Neural crest cell (in vitro differentiated cells): ENCODE measurements at places on chromosomes 3 and 15.

- no peak for DNase-seq
Observed at GRCh38 chr3:151923901-151924300, 50.5 kb downstream of the SUCNR1 start.

DNA sequence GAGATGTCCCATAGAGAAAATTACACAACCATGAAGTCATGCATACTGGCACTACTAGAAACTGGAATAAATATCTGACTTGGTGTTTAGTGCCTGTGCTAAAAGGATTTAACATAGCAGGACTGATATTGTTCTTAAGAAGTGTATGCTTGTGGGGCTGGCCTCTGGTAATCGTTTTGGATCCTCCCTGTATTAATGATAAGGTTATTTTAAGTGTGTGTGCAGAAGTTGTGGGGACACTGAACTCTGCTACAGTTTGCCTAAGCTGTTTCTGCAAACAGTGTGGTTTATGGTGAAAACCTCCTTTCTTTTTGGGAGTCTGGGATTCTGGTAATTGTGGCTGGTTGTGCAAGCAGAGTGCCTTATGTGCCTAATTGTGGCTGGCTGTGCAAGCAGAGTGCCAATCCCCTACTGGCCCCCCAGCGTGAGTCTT, 120.8 kb downstream of the CLASP2 start:
- DNase-seq: no peak

GRCh38 chr15:55993111-55993803, at the start of gene NEDD4:
NEDD4 (minus strand) TSS chr15:55993612; CDS start chr15:55993555, 57 bp downstream.
- DNase-seq: peak; percentile 79

GRCh38 chr15:66293419-66294156, at the start of gene DIS3L:
DIS3L (plus strand) TSS chr15:66293568; CDS start chr15:66293597, 29 bp downstream.
- DNase-seq: peak; percentile 52

GRCh38 chr15:23645371-23646164, 2.1 kb downstream of the MAGEL2 start:
- peak; percentile 25 for DNase-seq

DNA sequence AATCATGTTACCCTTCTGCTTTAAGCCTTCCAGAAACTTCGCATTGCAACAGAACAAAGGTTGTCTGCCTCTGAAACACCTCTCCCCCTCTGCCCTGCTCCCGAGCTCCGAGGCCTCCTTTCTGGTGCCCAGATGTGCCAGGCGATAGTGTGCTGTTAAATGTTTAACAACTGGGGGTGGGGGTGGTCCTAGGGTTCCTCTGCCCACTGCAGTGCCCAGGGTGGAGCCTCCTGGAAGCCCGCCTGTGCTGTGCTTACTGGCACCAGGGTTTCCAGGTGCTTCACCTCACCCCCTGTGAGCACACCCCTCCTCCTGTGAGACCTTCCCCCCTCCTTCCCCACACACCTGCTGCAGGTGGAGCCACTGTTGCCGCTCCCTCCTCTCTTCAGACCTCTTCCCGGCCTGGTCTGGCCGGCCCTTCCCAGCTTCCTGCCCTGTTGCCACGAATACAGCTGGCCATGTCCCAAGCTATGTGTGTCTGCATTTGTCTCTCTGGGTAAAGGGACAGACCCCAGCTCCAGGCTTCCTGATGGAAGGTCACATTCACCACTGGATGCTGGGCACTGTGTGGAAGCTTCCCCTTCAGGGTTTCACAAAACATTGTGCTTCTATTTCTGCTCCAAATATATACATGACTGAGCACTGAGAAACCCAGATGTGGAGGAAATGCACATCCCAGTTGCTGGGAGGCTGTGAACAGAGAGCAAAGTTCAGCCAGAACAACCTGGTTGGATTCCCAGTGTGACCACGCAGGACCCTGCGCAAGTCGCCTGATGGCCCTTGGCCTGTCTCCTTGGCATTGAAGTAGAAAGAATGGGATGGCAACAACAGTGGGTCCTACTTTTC, 37.2 kb downstream of the MGLL start:
- DNase-seq: no peak

DNA sequence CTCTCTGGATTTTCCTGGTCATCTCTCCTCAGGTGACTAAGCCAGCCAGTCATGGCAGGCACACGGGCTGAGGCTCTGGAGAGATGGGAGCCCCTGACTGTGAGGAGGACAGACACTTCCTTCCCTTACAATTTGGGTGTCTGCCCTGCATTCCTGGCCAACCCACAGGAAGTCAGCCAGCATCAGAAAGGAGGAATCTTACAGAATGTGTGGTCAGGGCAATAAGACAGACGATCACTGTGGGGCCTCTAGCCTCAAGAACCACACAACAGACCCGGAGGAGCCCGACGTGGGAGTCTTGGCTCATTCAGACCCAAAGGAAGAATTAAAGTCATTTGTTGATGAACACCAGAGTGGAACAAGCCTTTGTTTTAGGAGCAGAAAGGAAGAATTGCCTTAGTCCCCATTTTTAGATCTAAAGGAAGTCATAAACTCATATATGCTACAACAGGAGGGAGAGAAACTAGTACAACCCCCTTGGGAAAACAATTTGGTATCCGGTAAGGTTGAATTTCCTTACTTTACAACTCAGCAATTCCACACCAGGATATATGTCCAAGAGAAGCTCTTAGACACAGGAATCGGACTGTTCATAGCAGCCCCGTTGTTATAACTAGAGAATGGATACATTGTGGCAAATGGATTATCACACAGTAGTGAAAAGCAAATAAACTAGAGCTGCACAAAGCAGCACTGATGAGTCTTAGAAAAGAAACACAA, 62.2 kb downstream of the ABTB1 start:
- no peak for DNase-seq

DNA sequence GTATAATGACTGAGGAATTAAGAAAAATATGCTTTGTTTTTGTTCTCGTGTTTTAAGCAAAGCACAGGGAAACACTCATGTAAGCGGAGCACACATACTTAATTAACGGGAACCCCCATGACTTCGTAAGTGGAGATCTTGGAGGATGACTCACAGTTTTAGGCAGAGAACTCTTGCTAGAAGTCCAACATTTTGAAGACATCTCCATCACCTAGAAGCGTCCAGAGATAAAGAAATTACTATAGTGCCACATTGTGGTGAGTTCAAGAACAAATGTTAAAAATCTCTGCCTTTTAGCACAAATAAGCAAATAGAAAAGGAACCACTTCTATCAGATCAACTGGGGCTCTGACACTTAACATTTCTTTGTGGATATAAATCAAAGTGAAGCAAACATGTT, 194.1 kb upstream of the ARHGEF26 start:
- no peak for DNase-seq

GRCh38 chr3:15273227-15273626, 59.2 kb downstream of the SH3BP5 start:
- DNase-seq: no peak

DNA sequence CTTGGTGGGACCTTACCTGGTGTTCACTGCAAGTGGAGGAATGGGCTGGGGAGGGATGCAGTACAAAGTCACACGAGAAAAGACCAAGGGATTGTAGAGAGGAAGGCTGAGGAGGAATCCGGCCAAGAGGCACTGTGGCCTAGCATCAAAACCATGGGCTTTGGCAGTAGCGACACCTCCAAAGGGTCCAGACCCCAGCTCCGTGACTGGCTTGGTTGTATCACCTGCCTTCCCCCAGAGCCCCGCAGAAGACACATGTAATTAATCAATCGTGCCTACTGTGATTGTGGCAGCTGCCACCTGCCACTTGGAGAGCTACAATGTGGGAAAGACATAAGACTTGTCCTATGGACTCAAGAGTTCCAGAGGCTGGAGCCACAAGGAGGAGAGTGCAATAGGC, 54.7 kb downstream of the ST8SIA2 start:
- DNase-seq: no peak

DNA sequence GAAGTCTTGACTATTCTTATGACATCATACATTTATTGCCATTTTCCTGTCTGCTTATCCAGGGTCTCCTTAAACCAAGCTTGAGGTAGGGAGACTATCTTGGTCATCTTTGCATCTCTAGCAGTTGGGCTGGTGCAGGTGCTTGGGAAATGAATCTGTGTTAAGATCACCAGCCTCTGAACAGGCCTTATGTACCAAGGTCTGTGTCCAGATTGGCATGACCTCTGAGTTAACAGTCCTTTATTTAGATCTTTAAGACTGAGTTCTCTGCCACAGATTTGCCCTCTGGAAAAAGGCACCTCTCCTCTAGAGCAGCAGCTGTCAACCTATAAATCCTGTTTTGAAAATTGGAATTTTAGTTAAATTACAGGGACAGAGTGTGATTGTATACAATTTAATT, 35.4 kb downstream of the RAB7A start:
- no peak for DNase-seq

GRCh38 chr15:65077981-65078352, 1.4 kb downstream of the KBTBD13 start:
- DNase-seq: peak; percentile 34

DNA sequence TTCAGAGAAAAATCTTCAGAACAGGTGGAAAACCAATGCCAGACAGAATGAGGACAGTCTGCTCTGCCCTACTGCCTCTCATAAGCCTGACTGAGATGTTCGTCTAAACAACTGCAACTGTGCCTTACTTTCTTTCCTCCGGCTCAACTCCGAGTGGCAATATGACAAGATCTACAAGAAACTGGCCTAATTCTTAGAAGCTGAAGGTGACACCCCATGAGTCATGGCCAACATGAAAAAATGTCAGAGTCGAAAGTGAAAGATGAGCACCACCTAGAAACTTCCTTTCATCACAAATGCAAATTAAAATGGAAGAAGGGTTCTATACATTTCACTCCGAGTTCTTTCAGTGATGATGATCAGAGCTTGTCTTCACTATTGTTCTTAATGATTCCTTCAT, 12.9 kb downstream of the PCYT1A start:
- DNase-seq: no peak

GRCh38 chr3:183488343-183488742, 59.9 kb upstream of the MCF2L2 start:
- no peak for DNase-seq

DNA sequence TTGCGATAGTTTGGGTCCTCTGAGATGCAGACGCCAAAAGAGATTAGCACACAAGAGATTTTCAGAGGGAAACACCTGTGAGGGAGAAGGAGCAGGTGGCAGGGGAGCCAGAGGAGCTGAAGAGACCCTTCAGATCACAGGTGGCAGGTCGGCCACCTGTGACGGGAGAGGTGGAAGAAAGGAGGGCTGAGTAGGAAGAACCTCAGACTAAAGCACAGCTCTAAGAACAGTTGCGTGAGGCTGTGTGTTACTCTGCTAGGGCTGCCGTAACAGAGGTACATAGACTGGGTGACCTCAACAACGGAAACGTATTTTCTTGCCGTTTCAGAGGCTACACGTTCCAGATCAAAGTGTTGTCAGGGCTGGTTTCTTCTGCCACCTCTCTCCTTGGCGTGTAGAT, 38.5 kb downstream of the C2CD4A start:
- no peak for DNase-seq

DNA sequence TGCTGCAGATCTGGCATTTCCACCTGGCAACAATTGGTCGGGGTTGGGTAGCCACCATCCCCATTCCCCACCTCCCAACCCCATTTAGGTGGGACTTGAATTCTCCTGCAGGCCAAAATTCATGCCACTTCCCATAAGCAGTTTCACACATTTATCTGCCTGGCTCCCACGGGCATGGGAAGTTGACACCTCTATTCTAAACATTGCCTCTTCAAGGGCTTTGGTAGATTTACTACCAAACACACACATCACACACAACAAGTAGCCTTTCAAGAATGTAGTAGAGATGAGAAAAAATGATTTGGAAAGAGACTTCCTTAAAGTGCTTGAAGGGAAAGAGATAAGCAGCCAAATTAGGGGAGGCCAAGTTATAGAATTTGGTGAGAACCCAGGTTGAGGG, 30.9 kb downstream of the ZBTB38 start:
- DNase-seq: no peak

DNA sequence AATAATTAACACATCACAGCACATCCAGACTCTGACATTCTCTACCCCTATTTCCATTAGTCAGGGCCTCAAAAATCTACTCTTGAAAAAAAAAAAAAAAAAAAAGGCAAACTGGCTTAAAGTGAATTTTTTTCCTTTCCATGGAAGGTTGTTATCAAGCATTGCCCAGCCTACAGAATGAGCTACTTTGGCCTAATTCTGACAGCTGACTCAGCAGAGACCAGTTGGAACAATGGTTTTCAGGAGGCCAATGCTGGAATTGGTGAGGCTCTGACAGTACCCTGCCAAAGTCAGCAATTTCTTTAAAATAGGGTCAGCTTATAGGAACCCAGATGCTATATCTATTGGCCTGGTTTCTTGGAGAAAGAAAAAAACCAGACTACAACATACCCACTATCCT, 454.7 kb downstream of the MAGI1 start:
- DNase-seq: no peak

DNA sequence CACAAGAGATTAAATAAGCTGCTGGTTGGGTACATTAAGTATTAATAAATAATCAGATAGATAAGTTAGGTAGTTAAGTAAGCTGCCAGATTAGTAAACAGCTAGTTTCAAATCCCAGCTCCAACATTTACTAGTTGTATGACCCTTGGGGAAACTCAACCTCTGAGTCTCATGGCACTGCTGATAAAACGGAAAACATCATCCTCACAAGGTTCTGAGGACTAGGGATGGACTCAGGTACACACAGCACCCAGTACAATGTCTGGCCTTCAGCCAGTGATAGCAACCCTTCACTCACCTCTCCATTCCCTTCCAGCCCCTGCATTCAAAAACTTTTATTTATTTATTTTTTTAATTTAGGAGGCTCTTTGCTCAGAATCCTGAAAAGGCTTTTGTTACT, 32.3 kb downstream of the B3GNT5 start:
- DNase-seq: no peak

GRCh38 chr15:32919749-32920414, 202.1 kb downstream of the GREM1 start:
- DNase-seq: no peak

GRCh38 chr15:69841113-69841828, 256.4 kb downstream of the TLE3 start:
- no peak for DNase-seq

GRCh38 chr3:100746092-100746491, 36.8 kb downstream of the TFG start:
- DNase-seq: no peak

GRCh38 chr3:152474585-152474984, 205.9 kb downstream of the MBNL1 start:
- DNase-seq: no peak

DNA sequence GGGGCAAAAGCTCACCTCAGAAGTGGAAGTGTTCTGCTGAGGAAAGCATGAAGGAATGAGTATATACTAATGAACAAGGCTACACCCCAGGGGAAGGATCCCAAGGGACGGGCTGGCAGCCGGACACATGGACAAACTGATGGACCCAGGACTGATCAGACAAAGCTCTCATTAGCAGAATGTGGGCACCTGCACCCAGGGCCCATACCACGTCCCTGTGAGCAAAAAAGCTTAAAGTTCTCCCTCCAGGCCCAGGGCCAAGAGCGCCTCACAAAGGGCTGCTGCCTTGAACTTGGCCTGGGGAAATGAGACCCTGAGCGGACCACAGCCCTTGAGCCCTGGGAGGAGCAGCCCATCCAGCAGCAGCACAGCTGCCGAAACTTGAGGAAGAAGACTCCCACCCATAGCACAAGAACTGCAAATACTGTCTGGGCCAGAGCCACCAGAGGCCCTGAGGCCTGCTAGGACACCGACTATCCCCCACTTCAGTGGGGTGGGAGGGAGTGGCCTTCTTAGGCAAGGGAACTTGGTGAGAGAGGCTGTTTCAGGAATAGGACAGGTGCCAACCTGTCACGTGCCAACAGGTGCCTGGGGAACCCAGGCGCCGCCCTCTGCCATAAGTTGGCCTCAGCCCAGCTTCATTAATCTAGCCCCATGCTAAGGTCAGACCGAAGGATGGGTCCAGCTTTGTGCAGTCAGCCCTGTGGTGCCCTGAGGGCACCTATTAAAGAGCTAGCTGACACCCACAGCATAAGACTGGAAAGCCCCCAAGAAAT, 2.3 kb upstream of the GMPPB start:
- DNase-seq: no peak
